A549 treated with DMSO at 1 μM for 4 hours (cell line): ENCODE measurements at places on chromosomes 7 and 10. TPM values are rescaled to one million over a fixed set of nuclear protein-coding genes. Genes with fewer than 3 reads are reported as not detected.

Gene CDNF
- 0.85 to 1.6 TPM (median 0.97 TPM) in 5 replicates for total RNA-seq

Gene TNPO3
- 43.0 to 48.7 TPM (median 45.8 TPM) in 5 replicates for total RNA-seq

Gene RELN
- total RNA-seq, result 0.03 to 0.13 TPM in 2 of 5 replicates, not detected in the others

Gene CCDC146
- total RNA-seq, result 0.37 to 0.72 TPM (median 0.47 TPM) in 5 replicates
